ENCODE measurements at places on chromosomes 4 and X. TPM values are rescaled to one million over a fixed set of nuclear protein-coding genes. Genes with fewer than 3 reads are reported as not detected.

Gene SSX1
- not detected for total RNA-seq

Gene SPIN2A
- total RNA-seq, result 0.48 TPM

Gene POU3F4
- not detected for total RNA-seq

DNA sequence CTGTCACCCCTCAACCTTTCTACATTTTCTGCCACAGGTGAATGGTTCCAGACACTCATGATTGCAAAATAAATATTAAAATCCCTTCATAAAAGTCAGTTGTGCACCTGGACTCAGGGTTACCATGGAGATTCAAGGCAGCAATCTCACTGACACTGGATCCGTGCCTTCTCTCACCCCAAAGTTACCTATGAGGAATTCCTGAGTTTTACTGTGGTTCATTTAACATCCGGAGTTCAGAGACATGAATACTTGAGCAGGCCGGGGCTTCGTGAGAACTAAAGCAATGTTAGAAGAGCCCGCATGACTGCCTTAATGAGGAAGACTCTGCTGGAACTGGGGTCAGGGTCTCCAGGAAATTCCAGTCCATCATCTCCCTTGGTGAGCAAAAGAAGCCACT, 12.5 kb upstream of the CLNK start:
- DNase-seq, result no peak

DNA sequence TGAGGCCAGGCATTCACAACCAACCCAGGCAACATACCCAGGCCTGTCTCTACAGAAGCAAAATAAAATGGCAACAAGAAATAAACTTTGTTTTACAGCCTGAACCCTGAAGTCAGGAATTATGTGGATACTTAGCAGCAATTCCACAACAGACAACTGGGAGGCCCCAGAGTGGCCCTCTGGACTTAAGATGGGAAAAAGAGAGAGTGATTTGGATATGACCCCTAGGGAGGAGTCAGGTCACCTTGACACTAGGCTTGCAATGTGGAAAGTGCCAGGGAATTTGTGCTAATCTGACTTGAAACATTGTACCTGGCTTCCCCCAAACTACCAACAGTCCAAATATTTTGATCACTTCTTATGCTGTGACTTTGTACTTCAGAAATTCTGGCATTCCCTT, 193.1 kb downstream of the PARM1 start:
- DNase-seq, result no peak

DNA sequence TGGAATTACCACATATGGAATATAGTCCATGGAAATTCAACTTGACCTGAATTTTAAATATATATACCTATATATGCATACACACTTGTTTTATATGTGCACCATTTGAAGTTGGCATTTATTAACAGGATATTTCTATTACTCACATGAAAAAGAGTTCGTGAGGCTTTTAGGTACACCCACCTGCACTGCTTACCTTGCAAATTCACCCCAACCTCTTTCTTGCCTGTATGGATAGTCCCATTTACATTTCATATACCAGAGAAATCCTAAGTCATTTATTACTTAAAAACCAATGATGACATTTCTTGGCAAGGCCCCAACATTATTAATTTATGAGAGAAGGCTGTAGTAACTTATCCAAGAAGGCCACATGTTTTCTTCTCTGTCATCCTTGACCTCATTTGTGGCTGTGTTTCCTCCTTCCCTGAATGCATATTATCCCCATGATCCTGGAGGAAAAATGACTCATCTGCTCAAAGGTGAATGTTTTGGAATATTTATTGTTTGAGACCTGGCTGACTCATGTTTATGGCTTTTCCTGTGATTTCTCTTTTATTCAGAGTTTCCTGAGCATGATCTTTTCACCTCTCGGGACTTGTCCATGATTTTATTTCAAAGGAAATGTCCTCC, 62.2 kb upstream of the FAM241A start:
- DNase-seq, result no peak

DNA sequence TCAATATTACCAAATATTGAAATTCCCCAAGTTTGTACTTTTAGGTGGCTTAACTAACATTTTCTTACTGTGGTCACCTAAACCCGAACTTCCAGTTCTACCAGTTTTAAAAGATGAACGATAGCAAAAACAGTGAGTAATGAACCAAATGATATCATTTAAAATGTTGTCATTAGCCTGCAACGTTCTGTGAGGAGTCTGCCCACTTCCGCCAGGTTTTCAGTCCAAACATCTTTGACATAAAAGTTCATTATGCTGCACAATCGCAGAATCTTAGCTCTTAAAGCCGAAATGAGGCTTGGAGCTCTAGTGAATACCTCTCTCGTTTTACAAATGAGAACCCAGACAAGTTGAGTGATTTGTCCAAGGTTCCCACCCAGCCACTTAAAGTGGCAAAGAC, 762 bp downstream of the PIGA start:
- DNase-seq, result peak; percentile 24

GRCh38 chrX:47166126-47166525, 21.1 kb downstream of the RBM10 start:
- no peak for DNase-seq

GRCh38 chr4:55491486-55491885, 55.2 kb downstream of the CLOCK start:
- no peak for DNase-seq

- DNase-seq, result no peak
Measured at GRCh38 chr4:21976166-21976565, 27.6 kb upstream of the KCNIP4 start.

Data from activated CD4-positive, alpha-beta memory T cell treated with anti-CD3 and anti-CD28 coated beads for 36 hours (primary cell).